CD8-positive, alpha-beta T cell (primary cell): ENCODE measurements at places on chromosomes 5 and 9.

GRCh38 chr9:73239570-73240265 lies 88.1 kb downstream of the ANXA1 start:
- no peak for DNase-seq

DNA sequence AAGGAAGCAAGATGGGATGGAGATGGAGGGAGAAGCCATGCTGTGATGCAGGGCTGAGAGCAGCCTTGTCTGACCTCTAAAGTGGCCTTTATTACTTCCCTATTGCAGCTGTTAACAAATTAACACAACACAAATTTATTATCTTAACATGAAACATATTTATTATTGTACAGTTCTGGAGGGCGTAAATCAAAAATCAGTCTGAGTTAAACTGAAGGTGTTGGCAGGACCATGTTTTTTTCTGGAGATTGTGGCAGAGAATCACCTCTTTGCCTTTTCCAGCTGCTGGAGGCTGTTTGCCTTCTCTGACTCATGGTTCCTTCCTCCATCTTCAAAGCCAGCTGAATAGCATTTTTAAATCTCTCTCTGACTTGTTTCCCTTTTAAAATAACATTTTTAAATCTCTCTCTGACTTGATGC lies 7.2 kb upstream of the MCC start:
- DNase-seq, result no peak

DNA sequence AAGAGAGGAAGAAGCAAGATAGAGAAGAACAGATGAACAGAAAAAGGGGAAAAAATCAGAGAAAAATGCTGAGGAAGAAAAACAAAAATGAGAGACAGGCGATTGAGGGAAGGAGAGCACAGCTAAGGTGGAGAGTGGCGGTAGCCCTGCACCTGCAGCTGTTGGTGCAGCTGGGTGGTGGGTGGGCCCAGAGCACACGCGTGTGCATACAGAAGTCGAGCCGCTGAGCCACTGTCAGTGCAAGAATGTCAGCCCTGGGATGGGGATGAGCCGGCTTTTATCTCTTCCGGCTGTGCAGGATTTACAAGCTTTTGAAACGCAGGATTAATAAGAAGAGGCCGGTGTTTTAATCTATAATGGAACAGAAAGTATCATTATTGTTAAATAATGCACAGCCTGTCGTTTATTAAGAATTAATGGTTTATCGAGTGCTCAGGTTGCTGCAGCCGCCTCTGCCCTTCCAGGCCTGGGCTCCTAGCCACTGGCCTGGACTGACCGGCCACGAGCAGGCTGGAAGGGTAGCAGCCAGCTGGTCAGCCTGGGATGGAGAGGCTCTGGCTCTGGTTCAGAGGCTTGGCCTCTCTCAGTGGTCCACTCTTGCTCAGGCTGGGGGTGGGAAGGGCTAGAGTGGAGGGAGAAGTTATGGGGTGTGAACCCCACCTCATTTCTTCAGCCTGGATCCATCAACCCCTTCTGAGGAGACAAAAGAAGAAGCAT lies 68.7 kb downstream of the PCDH1 start:
- no peak for DNase-seq

DNA sequence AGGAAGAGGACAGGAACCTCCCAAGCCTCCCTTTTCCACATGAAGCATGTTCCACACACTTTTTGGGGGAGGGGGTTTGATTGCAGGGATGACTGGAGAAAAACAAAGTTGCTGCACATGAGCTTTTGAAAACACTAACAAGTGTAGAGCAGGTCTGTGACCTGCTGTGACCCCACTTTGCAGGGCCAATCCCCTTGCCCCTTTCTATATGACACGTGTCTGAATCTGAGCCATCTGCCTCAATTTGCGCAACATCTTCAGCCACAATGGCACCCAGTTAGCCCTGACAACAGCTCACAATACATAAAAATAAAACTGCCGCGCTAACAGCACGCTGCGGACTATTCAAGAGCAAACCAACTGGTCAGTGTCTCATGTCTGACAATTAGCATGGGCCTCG lies 227.8 kb upstream of the TBCA start:
- DNase-seq, result no peak

DNA sequence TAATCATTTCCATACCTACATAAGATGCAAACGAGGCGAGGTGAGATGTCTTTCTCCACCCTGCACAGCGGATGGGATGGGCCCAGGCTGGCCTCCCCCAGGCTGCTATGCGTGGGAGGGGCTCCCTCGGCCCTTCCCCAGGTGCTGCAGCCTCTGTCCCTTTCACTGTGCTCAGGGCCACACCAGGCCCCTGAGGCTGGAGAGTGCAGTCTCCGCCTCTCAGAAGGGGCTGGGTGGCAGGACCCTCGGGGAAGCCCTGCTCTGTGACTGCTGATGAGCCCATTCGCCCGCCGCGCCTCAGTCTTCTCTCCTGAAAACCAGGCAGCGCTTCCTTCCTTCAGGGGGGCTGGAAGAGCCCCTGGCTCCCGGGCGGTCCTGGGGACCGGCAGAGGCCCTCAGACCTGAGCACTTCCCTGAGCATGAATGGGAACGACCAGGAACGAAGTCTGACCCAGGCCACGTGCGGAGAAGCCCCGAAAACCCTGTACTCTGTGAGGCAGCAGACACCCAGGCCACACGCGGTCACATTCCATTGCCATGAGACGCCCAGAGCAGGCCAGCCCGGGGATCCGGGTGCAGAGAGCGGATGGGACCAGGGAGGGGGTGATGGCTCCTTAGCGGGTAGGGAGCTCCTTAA lies 21.9 kb upstream of the NOTCH1 start:
- no peak for DNase-seq

DNA sequence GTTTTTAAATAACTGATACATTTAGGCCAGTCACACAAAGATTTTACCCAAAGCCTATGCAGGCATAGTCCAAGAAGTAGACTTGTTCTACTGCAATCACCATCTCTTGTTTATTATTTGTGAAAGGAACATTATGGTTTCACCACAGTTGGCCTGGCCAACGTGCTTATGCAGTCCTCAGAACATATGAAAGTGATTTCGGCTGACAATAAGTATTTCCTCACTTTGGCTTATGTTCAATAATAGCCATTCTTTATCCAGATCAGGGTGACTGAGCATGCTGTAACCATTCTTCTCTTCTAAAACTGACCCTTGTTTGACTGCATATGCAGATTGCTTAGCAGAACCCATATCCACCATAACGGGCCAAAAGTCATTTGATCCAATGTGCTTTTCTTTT lies 76.6 kb upstream of the CCDC152 start:
- DNase-seq, result no peak

- DNase-seq, result no peak
Measured at GRCh38 chr5:178817506-178817905, 42.2 kb upstream of the ZNF354B start.

- no peak for DNase-seq
Measured at GRCh38 chr5:79831381-79832309, 142.0 kb downstream of the CMYA5 start.

DNA sequence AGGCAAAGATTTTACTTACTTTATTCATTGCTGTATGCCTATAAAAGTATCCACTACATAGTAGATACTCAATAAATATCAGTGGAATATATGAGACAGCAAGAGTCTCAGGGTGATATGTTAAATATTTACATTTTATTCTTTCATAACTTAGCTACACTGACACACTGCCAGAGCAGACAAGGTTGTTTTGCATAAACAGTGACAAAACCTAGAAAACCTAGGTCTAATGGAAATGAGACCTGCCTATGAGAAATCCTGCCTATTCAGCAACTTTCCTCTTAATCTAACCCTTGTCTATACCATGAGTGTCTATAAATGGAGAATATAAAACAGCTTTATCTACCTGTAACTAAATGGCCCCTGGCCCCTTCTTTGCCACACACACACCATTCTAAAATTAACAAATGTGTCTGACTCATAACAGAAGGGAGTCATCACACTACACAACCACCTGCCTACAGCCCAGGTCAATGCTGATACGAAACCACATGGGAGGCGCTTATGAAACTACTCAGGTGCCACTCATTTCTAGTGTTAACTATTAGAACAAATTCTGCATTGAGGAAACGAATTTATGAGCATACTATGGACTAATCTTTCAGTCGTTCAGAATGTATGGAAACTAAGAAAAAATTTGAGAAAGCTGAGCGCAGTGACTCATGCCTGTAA lies 60.3 kb downstream of the UBAP2 start:
- no peak for DNase-seq

DNA sequence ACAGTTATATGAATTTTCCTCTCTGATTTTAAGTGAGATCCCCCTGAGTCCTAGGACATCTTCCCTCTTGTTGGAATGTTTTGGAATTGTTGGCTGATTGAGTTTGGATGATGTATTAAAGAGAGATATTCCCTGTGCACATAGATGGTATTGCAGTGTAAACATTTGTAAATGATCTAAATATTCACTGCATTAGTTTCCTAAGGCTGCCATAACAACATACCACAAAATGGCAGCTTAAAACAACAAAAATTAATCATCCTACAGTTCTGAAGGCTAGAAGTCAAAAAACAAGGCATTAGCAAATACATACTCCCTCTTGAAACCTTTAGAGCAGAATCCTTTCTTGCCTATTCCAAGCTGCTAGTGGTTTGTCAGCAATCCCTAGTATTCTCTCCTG lies 38.0 kb upstream of the MROH2B start:
- DNase-seq, result no peak

DNA sequence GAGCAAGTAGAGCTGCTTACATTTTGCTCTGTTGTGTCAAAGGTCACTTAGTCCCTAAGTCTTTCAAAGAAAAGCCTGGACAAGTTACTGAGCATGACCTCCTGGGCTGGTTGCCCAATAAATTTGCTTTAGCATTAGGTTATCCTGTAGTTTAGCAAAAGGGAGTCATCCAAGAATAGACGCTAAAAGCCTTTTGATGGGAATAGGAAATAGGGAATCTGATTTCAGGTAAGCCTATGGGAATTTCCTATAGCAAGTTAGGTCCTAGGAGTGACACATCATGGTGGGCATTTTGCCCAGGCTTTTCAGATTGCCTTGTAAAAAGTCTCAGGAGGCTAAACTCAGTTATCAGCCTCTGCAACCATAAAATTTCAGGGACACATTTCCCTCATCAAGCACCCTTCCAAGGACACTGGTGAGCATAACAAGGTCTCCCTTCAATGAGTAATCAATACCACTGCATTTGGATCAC lies 67.6 kb upstream of the RANBP3L start:
- DNase-seq, result no peak

DNA sequence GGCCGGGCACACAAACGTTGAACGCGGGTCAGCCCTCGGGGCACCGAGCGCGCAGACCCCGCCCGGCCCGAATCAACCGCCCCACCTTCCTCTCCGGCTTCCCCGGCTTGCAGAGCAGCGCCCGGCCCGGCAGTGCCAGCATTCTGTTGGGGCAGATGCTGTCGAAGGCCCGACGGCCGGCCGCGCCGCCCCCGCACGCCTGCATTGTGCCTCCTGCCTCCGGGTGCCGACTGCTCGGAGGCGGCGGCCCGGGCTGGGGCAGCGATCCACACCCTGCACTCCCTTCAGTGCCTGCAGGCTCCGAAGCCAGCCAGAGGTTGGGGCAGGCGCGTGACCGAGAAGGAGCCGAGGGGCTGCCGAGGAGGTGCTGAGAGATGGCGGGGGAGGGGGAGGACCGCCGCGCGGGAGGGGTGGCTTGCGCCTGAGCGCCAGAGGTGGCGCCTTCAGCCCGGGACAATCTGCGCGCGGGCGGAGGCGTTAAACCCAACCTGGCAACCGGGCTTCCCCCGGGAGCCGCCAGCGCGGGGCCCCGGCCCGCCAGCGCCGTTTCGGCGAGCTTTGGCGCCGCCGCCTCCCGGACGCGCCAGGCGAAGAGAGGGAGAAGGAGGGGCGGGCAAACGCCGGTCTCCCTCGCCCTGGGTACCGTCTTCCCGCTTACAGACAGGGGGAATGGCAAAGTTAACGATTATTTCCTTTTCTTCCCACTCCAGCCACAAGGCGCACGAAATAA lies at the start of gene MCIDAS:
TSS of gene MCIDAS (minus strand) at position 382 of the 730 bp plus-strand sequence. CDS start at position 205, 177 bp downstream.
- DNase-seq, result no peak

DNA sequence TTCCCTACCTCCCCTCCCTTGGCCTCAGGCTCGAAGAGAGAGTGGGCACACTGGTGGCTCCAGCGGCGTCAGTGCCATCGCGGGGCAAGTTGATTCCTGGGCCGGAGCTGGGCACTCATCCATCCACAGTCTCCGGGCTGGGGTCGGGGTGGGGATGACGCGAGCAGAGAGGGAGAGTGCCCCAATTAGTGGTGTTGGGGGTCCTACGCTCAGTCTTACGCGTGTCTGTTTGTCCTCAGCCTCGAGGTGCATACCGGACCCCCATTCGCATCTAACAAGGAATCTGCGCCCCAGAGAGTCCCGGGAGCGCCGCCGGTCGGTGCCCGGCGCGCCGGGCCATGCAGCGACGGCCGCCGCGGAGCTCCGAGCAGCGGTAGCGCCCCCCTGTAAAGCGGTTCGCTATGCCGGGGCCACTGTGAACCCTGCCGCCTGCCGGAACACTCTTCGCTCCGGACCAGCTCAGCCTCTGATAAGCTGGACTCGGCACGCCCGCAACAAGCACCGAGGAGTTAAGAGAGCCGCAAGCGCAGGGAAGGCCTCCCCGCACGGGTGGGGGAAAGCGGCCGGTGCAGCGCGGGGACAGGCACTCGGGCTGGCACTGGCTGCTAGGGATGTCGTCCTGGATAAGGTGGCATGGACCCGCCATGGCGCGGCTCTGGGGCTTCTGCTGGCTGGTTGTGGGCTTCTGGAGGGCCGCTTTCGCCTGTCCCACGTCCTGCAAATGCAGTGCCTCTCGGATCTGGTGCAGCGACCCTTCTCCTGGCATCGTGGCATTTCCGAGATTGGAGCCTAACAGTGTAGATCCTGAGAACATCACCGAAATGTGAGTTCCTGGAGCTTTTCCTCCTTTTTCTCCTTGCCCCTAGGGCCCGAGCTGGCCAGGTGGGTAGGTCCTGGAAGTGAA lies 861 bp downstream of the NTRK2 start:
- no peak for DNase-seq

- no peak for DNase-seq
Measured at GRCh38 chr9:132040246-132040645, 39.4 kb downstream of the MED27 start.

DNA sequence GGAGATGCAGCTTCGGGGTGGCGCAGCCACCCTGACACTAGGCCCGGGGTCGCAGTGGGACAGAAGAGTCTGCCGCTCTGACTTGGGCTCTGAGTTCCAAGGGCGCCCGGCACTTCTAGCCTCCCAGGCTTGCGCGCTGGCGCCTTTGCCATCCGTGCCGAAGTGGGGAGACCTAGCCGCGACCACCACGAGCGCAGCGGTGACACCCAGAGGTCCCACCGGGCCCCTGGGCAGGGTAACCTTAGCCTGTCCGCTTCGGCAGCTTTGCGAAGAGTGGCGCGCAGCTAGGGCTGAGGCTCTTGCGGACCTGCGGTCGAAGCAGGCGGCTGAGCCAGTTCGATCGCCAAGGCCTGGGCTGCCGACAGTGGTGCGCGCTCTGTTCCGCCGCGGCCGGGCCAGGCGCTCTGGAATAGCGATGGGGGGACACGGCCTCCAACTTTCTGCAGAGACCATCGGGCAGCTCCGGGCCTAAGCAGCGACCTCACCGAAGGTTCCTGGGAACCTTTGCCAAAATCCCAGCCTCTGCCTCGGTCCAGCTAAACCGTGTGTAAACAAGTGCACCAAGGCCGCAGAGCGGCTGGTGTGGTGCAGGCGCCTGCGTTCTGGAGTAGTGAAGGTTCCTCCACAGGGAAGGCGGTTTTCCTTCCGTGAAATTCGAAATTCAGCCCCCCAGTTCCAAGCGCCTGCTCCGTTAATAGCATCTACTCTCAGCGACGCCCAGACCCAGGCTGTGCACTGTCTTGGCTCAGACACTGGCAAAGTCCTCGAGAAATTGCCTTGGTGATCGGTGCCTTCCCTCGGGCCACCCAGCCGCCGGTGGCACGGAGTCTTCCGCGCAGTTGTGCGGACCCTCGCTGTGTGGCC lies 7.4 kb downstream of the TLX3 start:
- DNase-seq, result no peak

- DNase-seq, result no peak
Measured at GRCh38 chr5:3006961-3007551, 255.6 kb upstream of the IRX2 start.
